ENCODE measurements at places on chromosomes 3 and 15. TPM values are rescaled to one million over a fixed set of nuclear protein-coding genes. Genes with fewer than 3 reads are reported as not detected.
A peak's percentile ranks its signal among the peaks of the same experiment; 100 is the strongest.

DNA sequence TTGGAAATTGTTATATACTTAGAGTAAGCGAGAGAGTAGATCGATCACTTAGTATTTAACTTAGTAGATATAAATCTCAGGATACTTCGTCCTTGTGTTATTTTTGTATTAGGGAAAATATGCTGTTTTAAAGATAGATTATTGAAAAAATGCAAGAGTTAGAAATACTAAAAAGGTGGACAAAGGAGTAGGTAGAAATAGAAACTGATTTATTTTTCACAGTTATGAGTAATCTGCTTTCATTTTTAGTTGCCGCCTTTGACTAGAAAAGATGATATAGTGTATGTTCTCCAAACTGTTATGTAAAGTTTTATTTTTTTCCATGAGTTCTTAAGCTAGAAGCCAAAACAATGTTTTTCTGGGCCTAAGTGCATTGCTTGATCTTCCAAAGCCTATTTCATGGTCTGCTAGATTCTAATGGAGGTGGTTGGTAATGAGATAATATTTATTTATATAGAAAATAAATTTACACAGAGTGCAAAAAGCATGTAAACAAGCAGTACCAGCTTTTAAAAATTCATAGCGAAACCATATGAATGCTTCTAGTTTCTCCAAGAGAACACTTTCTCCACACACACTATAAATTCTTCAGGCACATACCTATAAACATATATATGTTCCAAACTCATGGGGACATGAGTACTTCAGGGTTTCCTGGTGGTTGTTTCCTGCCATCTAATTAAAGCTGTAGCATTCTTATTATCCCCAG, 61.1 kb downstream of the DIPK2A start:
- no peak for DNase-seq
- no peak overlapping the region for H3K27ac ChIP-seq
- H3K36me3 ChIP-seq, result no peaks in the 10 kb centered on the region

- no peak for DNase-seq
- H3K4me3 ChIP-seq, result no peak overlapping the region
- no peaks in the 10 kb centered on the region for H3K27me3 ChIP-seq
These were observed 327.4 kb upstream of the LRRFIP2 start for GRCh38 chr3:37501571-37502313.

SLC51A gene
- total RNA-seq, result not detected

SNRK gene
- 21.4 TPM for total RNA-seq

DNA sequence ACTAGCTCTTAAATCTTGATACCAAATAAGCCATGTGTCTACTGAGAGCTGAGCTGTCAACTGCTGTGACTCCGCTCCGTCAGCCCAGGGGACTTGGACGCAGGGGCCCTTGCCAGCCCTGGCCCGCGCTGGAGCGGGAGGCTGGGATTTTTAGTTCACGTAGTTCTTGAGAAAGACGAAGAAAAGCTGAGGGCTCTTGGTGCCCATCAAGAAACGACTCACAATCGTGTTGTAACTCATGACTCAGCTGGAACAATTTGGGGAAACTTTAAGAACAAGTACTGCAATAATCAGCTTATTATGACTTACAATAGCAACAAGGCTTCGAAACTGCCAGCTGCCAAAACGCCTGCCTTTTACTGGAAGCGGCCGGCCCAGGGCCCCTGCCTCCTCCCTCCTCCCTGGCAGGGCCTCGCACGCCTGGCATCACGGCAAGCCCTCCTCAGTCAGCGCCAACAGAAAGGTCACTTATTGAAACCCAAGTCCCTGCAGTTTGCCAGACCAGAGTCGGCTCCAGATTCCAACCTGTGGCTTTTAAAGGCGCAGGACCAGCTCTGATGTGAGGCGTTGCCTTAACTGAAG, 60.3 kb downstream of the RGMA start:
- no peak for DNase-seq
- peaks cover 19% of the 10 kb centered on the region for H3K27me3 ChIP-seq
- H3K4me1 ChIP-seq, result peaks cover 32% of the 10 kb centered on the region
- peaks cover 32% of the 10 kb centered on the region for H3K36me3 ChIP-seq

PPP1R14D gene
- total RNA-seq, result not detected

DNA sequence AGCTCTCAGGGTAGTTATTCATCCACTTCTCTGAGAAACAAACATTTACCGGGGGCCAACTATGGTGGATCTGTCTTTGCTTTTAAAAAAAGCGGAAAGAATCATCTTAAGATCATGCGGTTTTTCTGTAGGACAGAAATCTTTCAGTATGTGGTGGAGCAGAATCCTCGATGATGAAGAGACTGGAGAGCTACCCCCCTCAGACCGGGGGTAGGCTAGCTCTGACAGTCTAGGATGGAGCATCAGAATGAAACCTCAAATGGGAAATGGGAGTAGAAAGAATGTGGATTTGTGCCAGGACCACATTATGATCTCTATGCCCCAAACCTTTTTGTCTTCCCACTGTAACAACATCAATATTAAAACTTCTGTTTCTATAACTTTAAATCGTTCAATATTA, 30.3 kb downstream of the TPRG1 start:
- H3K27me3 ChIP-seq, result peaks cover 9% of the 10 kb centered on the region
- DNase-seq, result no peak
- H3K36me3 ChIP-seq, result peaks cover 5% of the 10 kb centered on the region
- H3K27ac ChIP-seq, result no peak overlapping the region
- no peak overlapping the region for H3K4me3 ChIP-seq
- H3K4me1 ChIP-seq, result peaks cover 9% of the 10 kb centered on the region

SERPINI2 gene
- total RNA-seq, result 0.86 TPM

- no peak overlapping the region for H3K4me3 ChIP-seq
- no peaks in the 10 kb centered on the region for H3K27me3 ChIP-seq
- no peak for DNase-seq
These were observed 195.5 kb downstream of the LPP start for GRCh38 chr3:188349351-188349901.

DNA sequence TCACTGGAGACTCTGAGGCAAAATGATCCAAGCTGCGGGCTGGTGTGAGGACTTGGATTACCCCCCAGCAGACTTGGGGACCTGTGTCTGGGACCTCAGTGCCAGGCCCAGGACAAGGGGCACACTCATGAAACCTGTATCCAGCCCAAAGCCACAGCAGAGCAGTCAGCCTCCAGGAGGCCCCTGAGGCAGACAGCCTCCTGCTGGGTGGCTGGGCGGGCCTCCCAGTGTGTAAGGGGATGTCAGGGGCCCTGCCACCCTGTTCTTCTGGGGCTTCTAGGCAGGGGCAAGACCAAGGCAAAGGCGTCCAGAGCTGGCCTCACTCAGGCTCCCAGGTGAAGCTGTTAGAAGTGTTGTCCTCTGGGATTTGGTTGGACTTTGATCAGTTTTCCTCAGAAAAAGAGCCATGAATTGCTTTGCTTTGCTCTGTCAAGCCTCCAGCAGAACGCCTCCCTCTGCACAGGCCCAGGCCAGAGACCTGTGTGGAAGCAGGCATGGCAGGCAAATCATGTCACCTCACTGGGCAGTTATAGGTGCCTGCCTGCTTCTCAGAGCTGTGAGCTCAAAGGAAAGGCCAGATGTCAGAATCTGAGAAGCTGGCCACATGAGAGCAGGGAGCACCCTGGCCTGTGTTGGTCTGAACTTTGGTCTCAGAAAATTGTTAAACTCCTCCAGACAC, 77.4 kb downstream of the SMAD6 start:
- no peak overlapping the region for H3K4me3 ChIP-seq
- peak overlapping the region; percentile 75 for H3K27ac ChIP-seq
- no peak for DNase-seq
- peaks cover 14% of the 10 kb centered on the region for H3K4me1 ChIP-seq
- H3K36me3 ChIP-seq, result no peaks in the 10 kb centered on the region

TF gene
- 0.98 TPM for total RNA-seq

C3orf33 gene
- total RNA-seq, result 4.2 TPM

DNA sequence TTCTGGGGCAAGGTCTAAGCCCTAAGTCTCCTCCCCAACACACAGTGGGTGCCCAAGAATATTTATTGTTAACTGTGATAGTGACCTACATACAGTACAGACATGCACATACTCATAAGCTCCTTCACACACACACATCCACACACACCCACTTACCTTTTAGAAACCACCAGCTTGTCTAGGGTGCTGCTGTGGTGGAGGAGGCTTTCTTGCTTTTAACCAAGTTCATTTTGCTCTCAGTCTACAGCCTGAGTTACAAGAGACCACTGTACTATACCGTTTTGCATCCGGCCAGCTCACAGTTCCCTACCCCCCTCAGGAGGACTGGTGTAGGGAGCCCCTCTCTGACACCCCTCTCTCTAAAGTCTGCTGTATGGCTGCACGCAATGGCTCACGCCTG, 16.7 kb downstream of the DAPK2 start:
- no peaks in the 10 kb centered on the region for H3K36me3 ChIP-seq
- H3K4me1 ChIP-seq, result peaks cover 16% of the 10 kb centered on the region
- no peak overlapping the region for H3K4me3 ChIP-seq
- H3K27me3 ChIP-seq, result no peaks in the 10 kb centered on the region

DNA sequence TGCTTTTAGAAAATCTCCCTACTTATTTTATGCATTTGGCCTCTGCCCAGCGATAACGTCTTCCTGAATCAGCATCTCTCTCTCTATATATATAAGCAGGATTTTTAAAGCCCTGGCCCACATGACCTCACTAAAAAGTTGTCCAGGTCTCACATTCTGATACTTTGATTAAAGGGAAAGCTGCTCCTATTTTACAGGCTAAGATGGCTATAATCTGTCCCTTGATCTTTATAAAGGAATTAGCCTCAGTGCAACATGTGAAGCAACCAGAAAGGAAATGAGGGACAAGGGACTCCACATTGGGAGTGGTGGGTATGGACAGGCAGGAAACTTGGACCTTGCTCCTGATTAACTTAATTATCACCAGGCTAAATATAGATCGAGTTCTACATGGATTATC, 25.6 kb upstream of the MUC13 start:
- peaks cover 15% of the 10 kb centered on the region for H3K27me3 ChIP-seq
- no peak for DNase-seq
- H3K4me3 ChIP-seq, result no peak overlapping the region
- H3K4me1 ChIP-seq, result peaks cover 10% of the 10 kb centered on the region
- H3K27ac ChIP-seq, result no peak overlapping the region
- H3K36me3 ChIP-seq, result no peaks in the 10 kb centered on the region

THRB gene
- 0.77 TPM for total RNA-seq

IL17RD gene
- 52.1 TPM for total RNA-seq

Data from neural crest cell (in vitro differentiated cells).